ENCODE measurements at places on chromosomes 11 and 22. TPM values are rescaled to one million over a fixed set of nuclear protein-coding genes. Genes with fewer than 3 reads are reported as not detected.

GRCh38 chr11:3036419-3036818 is 20.8 kb downstream of the CARS1 start:
- no peaks in the 10 kb centered on the region for H3K27me3 ChIP-seq
- no peak overlapping the region for H3K27ac ChIP-seq
- DNase-seq = no peak
- H3K4me1 ChIP-seq = no peaks in the 10 kb centered on the region
- H3K36me3 ChIP-seq = peaks cover 80% of the 10 kb centered on the region

The PTPMT1 gene
- 53.6 TPM for total RNA-seq

The ST14 gene
- 17.5 TPM for total RNA-seq

DNA sequence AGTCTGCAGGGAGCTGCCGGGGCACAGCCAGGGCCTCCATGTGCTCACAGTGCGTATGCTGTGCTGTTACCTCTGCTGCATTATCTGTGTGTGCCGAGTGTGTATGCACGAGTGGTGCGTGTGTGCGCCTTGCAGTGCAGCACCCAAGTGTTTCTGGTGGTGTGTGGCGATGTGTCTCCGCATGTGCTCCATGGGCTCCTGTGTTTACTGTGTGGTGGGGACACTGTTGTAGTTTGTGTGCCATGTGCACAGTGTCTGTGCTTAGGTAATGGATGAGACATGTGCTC is 31.4 kb downstream of the KCNC1 start:
- H3K4me1 ChIP-seq = no peaks in the 10 kb centered on the region
- no peak overlapping the region for H3K4me3 ChIP-seq
- DNase-seq = no peak
- H3K36me3 ChIP-seq = no peaks in the 10 kb centered on the region
- peak overlapping the region; percentile 73 for H3K27ac ChIP-seq

The HEPACAM gene
- total RNA-seq = not detected

- H3K4me3 ChIP-seq = no peak overlapping the region
- peak; percentile 72 for DNase-seq
- H3K4me1 ChIP-seq = no peaks in the 10 kb centered on the region
- H3K36me3 ChIP-seq = no peaks in the 10 kb centered on the region
- no peak overlapping the region for H3K27ac ChIP-seq
Measured at GRCh38 chr11:123020968-123021367, 39.3 kb upstream of the BSX start.
